ENCODE measurements at places on chromosomes 4 and X.
A peak's percentile ranks its signal among the peaks of the same experiment; 100 is the strongest.

- DNase-seq = no peak
These were observed 17.5 kb downstream of the SH3BP2 start for GRCh38 chr4:2810388-2810787.

DNA sequence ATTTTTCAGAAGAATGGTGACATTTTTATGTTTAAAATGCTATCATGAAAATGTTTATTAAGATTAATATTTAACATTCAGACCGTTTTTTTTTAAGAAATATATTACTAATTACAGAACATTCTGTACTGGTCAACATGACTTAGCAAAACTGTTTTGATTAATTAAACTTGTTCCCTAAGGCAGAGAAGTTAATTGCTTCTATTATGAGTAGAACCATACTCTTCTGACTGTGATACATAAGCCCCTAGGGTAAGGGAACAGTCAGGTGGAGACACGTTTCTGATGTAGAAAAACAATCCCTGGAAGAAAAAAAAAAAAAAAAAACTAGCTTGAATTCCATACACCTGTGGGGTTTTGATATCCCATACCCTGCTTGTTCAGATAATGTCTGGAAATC, 97.4 kb downstream of the GPM6A start:
- DNase-seq = peak; percentile 11

- no peak for DNase-seq
These were observed 53.8 kb downstream of the RAP1GDS1 start for GRCh38 chr4:98314791-98315565.

DNA sequence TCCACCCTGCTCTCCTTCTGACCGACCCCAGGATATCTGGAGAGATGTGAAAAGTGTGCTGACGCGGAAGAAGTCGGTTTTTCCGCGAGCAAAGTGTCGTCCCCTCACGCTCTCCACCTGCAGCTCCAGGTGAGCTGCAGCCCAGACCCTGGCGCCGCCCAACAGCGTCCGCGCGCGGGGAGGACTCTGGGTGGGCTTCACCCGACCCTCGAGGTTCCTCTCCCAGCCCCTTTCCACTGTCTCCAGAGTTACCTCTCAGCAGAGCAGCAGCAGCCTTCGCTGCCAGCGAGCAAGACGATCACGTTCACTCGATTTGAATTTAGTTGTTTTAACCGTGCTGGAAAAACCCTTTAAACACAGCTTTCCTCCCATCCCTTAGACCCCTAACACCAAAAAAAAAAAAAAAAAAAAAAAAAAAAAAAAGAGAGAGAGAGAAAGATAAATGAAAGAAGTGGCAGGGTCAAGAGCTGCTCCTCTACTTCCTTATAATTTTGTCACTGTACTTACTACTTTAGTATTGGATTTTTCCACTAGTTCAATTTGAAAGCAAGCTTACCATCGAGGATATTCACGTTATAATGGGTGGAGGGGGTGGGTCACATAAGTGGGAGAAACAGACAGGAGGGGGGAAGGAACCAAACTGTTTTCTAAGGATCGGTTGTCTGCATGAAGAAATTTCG, 758 bp upstream of the NR3C2 start:
- peak; percentile 22 for DNase-seq

- no peak for DNase-seq
These were observed 20.4 kb downstream of the MSANTD1 start for GRCh38 chr4:3269105-3269927.

DNA sequence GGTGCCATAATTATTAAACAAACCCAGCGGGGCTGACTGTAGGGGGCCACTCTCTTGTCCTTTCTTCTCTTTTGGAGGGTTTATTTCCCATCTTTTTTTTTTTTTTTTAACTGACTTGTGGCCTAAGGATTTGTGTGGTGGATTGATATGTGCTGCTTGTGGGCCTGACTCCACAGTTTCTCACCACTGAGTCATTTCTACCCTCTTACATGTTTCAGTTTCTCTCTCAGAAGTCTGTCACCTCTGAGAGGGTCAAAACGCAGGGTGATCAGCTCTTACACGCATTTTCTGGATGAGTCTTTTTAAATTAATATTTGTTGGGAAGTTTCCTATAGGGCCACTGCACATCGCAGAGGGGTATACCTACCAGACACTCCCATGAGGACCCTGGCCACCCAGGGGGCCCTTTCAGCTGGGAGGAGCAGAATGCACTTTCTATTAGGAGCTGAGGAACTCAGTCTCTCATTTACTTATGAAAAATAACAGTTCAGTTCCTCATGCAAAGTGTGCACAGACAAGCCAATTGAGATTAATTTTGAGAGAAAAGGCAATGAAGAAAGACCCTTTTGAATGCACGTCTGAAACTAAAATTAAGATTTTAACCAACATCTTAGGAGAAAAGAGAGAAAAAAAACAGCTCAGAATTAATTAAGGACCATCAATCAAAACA, 407.9 kb downstream of the TECRL start:
- no peak for DNase-seq

DNA sequence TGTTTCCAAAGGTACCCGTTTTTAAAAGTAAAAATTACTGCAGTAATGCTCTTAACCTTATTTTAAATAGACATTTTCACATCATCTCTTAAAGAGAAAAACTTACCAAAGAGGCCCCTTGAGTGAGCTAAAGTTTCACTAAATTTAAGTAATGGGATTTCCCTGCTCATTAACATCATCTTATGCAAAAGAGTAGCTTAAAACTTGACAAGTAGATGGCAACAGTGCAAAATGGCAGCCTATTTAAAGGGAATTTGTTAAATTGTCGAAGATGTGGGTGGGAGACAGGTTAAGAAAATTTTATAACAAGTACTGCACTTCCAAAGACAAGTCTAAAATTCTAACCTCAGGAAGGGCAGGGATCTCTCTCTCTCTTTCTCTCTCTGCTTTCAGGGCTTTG, 271.7 kb upstream of the LDB2 start:
- no peak for DNase-seq

- DNase-seq = no peak
These were observed 48.0 kb downstream of the RAPGEF2 start for GRCh38 chr4:159150821-159151390.

DNA sequence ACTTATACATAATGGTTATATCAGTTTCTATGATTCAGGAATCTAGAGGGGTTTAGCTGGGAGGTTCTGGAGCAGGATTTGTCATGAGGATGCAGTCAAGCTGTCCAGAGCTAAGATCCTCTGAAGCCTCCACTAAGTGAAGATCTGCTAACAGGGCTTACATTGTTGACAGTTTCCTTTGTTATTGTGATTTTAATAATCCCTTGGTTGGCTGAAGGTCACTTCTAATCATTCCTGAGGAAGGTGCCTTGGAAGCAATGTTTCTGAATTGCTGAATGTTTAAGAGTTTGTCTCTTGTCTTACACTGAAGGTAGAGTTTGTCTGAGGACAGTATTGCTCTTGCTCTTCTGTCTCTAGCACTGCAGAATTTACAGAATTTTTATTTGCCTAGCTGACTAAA, 41.3 kb downstream of the BANK1 start:
- DNase-seq = no peak

- no peak for DNase-seq
These were observed 14.0 kb upstream of the GLOD5 start for GRCh38 chrX:48747415-48748016.

DNA sequence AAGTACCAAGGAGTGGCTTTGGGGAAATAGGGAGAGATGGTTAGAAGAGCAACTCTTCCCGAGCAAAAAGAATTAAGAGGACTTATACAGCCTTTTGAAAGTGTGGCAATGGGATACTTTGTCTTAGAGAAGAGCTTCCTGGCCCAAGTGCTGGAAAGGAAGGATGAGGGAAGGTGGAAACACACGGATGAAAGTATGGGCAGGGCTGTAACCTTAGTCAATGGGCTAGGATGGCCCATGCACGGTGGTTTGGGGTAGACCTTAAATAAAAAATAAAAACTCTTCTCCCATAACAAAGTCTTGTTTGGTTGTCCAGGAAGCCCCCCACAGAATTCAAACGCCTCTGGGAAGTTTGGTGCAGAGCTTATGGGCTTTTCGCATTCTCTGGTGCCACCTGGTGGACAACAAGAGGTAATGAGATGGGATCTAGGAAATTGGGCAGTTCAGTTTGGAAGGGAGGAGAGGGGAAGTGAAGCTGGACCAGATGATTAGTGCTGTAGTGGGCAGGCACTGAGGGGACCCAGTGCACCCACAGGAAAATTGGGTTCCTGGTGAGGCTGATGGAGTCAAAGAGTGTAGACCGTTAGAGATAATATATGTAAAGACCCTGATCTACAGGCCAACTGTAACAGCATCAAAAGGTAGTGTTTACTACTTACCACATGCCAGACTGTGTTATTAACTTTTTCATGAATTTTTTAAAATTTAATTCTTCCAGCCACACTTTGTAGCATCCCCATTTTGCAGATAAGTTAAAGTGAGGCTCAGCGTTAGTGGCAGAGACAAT, 13.8 kb upstream of the ENOX2 start:
- no peak for DNase-seq

DNA sequence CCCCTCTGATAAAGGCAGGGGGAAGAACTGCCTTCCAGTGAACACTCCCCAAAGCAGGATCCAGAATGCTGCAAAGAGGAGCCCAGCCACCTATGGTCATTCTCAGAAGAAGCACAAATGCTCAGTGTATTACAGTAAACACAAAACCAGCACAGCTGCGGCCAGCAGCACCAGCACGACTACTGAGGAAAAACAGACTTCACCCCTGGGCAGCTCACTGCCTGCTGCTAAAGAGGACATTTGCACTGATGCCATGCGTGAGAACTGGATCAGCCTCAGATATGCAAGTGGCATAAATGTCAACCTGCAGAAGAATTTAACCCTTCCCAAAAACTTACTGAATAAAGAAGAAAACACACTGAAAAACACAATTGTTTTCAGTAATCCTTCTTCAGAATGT, 80.2 kb upstream of the TLR2 start:
- DNase-seq = no peak

- peak; percentile 30 for DNase-seq
These were observed 283.8 kb downstream of the IQCM start for GRCh38 chr4:149531861-149532260.

DNA sequence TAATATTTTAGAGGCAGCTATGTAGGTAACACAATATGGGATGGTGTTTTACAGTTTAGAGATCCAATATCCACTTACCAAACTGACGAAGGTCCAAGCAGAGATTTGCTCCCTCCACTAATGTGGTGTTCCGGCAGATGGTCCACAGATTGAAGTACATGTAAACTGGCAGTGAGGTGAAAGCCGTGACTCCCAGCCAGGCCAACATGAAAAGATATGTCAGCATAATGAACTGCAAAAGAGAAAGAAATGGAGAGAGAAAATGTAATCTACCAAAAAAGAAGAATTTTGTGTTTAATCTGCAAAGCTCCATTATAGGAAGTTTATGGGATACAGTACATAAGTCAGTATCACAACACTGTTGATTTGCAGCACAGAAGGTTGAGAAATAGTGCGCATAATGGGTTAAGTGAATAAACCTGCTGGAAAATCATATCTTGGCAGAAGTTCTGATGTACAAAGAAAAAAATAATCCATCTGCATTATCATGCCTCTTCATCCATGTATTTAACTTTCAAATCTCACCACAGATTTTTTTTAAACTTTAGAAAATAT, 160.2 kb downstream of the GPM6A start:
- DNase-seq = no peak

DNA sequence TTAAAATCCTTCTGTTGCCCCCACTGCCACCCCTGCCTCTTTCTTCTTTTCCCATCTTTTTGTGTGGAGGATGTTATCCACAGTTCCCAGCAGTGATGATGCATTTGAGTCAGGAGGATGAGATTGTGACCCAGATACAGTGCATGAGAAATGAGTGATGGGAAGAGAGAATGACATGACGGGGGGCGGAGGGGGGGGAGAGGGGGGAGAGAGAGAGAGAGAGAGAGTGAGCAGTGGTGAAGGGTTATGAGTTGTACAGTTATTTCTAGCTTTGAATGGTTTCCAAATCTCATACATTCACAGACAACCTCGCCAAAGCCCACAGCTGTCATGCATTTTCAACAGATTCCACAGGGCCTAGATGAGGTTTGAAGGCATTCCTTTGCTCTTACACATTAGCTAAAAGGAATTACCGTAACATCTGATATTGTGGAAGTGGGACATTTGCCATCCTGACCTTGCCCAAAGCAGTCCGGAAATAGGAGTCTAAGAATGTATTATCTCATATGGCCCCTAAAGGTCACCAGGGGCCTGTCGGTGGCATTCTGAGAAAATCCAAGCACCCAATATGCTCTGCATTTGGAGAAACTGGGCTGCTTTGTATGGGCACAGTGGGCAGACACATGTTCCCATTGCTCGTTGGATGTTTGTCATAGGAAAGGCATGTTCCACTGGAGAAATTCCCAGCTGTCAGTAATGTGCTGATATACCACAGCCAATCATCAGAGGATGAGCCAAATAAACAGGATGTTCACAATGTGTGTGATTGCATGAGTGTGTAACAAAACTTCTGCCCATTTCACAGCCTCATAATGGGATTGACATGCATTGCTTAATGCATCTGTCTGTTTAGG, 435.8 kb downstream of the SPRY1 start:
- DNase-seq = peak; percentile 100

GRCh38 chr4:184689681-184690080, 40.1 kb downstream of the PRIMPOL start:
- DNase-seq = no peak

- no peak for DNase-seq
These were observed 1571.9 kb downstream of the ADGRL3 start for GRCh38 chr4:62771983-62772557.

- no peak for DNase-seq
These were observed 9.0 kb upstream of the INTU start for GRCh38 chr4:127623797-127624083.

- DNase-seq = no peak
These were observed 137.8 kb downstream of the MID1IP1 start for GRCh38 chrX:38939067-38939466.

DNA sequence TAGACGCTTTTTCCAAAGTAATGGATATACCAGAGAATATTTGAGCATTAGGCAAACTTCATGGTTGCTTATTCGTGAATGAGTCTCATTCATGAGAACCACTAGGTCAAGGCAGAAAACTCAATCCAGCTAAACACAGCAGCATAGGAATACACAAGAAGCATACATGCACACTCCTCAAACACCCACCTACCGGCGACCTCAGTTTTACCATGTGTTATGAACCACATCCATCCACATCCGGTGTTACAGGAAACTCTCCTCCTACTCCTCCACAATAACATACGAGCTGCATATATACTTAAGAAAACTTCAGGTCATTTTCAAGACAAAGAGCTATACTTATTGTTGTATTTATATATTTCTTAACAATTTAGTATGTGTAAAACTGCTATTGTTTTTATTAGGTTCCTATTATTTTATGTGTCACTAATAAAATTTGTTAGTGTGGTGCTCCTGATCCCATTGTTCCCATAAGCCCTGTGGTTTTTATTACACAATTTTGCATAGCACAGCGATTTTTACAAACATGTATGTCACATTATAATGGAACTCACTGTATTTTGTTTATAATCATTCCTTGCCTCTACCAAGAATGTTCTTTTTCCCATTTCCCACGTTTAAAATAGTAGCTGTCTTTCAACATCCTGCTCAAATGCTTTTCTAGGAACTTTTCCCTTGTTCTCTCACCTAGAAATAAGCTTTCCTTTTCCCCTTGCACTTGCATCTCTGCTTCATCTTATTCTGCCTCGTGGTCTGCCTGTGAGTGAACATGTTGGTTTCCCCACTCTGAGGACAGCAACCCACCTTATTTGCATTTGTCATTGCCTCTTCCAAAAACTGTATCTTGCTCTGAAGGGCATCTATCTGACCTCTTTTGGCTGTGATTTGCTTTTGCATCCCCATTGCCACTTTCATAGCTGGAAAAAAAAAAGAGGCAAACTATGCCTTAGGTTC, 48.3 kb downstream of the STBD1 start:
- DNase-seq = no peak

All from foreskin keratinocyte (primary cell).